Activated naive CD4-positive, alpha-beta T cell treated with anti-CD3 and anti-CD28 coated beads, Interleukin-2, amount 10 ng/mL, durations not matched to agents 7 days and 5 days (primary cell): ENCODE measurements at places on chromosomes 1 and 21.

GRCh38 chr1:177858332-177858821, 111.5 kb downstream of the SEC16B start:
- H3K27ac ChIP-seq = no peak overlapping the region
- no peaks in the 10 kb centered on the region for H3K4me1 ChIP-seq
- H3K4me3 ChIP-seq = no peak overlapping the region
- H3K27me3 ChIP-seq = no peaks in the 10 kb centered on the region

- H3K36me3 ChIP-seq = no peaks in the 10 kb centered on the region
- no peak for DNase-seq
- H3K27me3 ChIP-seq = peaks cover 36% of the 10 kb centered on the region
- no peak overlapping the region for H3K27ac ChIP-seq
- H3K4me1 ChIP-seq = peaks cover 19% of the 10 kb centered on the region
Observed at GRCh38 chr1:3910049-3910731, 10.1 kb upstream of the C1orf174 start.

DNA sequence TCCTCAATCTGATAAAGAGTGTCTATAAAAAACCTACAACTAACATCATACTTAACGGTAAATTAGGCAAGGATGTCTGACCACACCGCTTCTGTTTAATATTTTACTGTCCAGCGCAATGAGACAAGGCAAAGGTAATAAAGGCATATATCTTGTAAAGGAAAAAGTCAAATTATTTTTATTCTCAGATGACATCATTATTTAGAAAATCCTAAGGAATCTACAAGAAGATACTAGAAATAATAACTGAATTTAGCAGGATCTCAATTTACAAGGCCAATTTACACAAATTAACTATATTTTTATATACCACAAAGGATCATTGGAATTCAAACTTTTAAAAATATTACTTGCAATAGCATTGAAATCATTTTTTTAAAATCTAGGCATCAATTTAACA, 29.4 kb downstream of the GJA4 start:
- DNase-seq = no peak
- H3K27ac ChIP-seq = no peak overlapping the region
- H3K27me3 ChIP-seq = no peaks in the 10 kb centered on the region
- no peaks in the 10 kb centered on the region for H3K36me3 ChIP-seq
- H3K4me1 ChIP-seq = no peaks in the 10 kb centered on the region

DNA sequence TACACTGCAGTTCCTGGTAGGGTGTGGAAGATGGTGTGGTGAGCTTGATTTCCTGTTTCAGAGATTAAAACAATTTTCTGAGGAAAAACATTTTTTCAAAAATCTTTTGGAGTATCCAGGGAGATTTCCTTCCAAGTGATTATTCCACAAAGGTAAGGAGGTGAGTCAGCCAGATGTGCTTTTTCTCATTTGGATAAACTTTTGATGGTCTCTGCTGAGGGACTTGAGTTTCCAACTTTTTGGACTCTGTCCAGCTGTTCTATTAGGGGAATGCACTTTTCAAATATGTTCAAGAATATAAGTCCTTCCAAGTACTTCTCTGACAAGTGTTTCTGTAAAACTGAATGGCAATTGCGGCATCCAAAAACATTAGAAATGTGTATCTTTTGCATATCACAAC, 628.8 kb upstream of the ADAMTS5 start:
- no peaks in the 10 kb centered on the region for H3K36me3 ChIP-seq
- no peak overlapping the region for H3K27ac ChIP-seq
- DNase-seq = no peak
- H3K4me1 ChIP-seq = no peaks in the 10 kb centered on the region
- no peaks in the 10 kb centered on the region for H3K27me3 ChIP-seq

DNA sequence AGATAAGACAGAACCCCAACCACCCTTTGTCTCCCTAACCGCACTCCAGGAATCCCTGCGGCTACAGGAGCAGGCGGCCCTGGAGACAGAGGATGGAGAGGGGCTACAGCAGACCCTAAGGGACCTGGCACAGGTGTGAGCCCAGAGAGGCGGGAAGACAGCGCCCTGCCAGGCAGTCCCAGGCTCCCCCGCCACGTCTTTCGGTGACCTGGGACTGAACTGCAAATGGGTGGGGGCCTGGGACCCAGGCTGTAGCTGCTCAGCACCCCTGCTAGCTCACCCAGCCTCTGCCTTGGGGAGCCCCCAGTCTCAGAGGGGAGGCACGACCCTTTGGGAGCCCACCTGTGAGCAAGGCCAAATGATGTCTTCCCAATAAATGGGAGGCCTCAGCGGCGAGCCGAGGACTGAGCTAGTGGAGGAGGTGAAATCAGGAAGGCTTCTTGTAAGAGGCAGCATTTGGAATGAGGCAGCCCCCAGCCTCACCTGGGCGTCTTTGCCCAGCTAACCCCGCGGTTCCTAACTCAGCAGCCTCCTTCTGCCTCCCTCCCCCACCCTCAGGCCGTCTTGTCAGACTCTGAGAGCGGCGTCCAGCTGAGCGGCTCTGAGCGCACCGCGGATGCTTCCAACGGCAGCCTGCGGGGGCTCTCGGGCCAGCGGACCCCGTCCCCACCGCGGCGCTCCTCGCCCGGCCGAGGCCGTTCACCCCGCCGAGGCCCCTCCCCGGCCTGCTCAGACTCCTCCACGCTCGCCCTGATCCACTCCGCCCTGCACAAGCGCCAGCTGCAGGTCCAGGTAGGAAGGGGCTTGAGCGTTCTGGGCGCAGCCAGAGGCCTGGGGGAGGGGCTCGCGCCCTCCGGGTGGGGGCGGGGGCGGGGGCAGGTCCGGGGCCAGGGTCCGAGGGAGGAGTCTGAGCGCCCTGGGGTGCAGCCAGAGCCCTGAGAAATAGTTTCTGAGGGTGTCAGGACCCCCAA, 16.9 kb downstream of the CROCC start:
- H3K36me3 ChIP-seq = no peaks in the 10 kb centered on the region
- no peaks in the 10 kb centered on the region for H3K4me1 ChIP-seq
- no peaks in the 10 kb centered on the region for H3K27me3 ChIP-seq
- no peak overlapping the region for H3K27ac ChIP-seq

GRCh38 chr1:185483664-185484450, 166.8 kb upstream of the IVNS1ABP start:
- no peak overlapping the region for H3K27ac ChIP-seq
- no peaks in the 10 kb centered on the region for H3K4me1 ChIP-seq

GRCh38 chr1:14578156-14578555, 20.3 kb upstream of the KAZN start:
- DNase-seq = no peak
- no peak overlapping the region for H3K27ac ChIP-seq
- H3K4me3 ChIP-seq = no peak overlapping the region
- H3K4me1 ChIP-seq = no peaks in the 10 kb centered on the region

DNA sequence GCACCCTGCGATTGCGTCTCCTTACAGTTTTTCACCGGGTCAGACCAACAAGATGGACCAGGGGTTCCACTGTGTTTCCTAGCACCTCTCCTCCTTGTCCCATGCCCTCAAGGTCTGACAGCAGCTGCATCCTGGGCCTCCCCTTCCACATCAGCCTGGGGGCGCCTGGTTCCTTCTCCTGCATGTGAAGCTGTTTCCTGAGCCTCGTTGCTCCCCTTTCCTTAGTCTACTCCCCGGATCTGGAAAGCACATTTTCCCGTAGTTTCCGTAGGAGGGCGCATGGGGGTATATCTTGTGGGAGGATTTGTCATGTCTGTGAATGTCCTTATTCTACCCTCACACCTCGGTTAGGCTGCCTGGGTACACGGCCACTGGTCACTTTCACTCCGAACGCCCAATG, 6.1 kb downstream of the PRDM15 start:
- no peaks in the 10 kb centered on the region for H3K27me3 ChIP-seq
- no peak overlapping the region for H3K27ac ChIP-seq
- H3K36me3 ChIP-seq = peaks cover 2% of the 10 kb centered on the region
- peaks cover 17% of the 10 kb centered on the region for H3K4me1 ChIP-seq
- DNase-seq = no peak

- H3K27me3 ChIP-seq = peaks cover 5% of the 10 kb centered on the region
- peaks cover 14% of the 10 kb centered on the region for H3K4me1 ChIP-seq
- H3K4me3 ChIP-seq = no peak overlapping the region
- peaks cover 7% of the 10 kb centered on the region for H3K36me3 ChIP-seq
- DNase-seq = no peak
Observed at GRCh38 chr1:64996541-64997257, 30.4 kb upstream of the JAK1 start.

- no peak overlapping the region for H3K27ac ChIP-seq
- H3K4me1 ChIP-seq = no peaks in the 10 kb centered on the region
- no peak for DNase-seq
- no peaks in the 10 kb centered on the region for H3K36me3 ChIP-seq
- no peak overlapping the region for H3K4me3 ChIP-seq
Observed at GRCh38 chr1:64315402-64315801, 112.0 kb downstream of the UBE2U start.

DNA sequence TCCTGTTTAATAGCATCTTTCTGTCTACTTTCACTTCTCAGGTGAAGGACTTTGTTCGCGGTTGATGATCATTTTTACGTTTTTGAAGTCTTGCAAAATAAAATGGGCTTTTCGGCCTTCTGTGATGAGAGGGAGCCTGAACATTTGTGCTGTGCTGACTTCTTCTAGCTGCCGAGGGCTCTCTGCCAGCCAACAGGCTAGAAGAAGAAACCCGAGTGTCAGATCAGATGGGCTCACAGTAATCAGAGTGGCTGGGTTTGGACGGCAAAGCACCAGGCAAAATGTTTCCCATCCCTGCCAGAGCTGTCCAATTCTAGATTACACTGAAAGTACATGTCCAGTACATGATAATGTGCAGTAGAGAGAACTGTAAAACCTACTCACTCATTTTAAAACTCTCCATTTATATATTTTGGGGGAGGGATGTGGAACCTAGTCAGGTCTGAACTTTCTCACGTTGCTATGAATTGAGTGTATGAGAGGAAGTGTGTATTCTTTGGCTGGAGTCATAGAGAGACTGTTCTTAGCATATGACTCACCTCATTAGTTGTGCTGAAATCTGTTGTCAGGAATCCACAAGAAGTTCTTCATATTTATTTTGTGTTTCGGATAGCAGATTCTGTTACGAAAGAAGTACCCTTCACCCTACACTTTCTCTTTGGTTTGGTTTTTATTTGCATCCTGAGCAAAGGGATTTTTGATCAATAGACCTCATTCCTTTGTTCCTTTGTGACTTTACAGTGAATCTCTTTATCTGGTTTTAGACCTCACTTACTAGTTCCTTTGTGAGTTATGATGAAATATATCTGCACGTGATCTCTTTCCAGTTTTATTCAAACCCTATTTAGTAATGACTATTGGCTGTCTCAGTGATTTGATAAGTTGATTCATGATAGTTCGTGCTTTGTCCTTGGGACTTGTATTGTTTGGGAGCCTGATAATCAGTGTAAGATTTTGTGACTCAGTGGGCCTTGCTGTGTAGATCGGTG, 4.8 kb downstream of the ATP1A1 start:
- DNase-seq = peak; percentile 55
- H3K4me1 ChIP-seq = peaks cover 80% of the 10 kb centered on the region
- no peaks in the 10 kb centered on the region for H3K27me3 ChIP-seq
- H3K27ac ChIP-seq = peak overlapping the region; percentile 97
- H3K36me3 ChIP-seq = peaks cover 43% of the 10 kb centered on the region
- peak overlapping the region; percentile 93 for H3K4me3 ChIP-seq

DNA sequence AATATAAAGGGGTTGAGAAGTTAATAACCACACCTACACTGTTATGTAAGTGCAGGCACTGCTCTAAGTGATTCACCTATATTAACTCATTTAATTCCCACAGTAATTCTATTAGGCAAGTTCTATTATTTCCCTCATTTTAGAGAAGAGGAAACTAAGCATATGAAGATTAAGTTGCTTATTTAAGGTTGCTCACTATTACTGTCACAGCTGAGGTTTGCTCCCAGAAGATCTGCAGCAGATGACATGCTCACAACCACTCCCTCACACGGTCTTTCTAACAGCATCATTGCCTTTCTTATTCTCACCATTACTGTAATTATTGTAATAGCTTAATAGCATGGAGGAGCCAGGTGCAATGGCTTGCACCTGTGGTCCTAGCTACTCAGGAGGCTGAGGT, 196.4 kb upstream of the GREM2 start:
- DNase-seq = no peak
- H3K4me1 ChIP-seq = no peaks in the 10 kb centered on the region
- H3K27me3 ChIP-seq = peaks cover 3% of the 10 kb centered on the region
- H3K36me3 ChIP-seq = no peaks in the 10 kb centered on the region
- no peak overlapping the region for H3K27ac ChIP-seq

DNA sequence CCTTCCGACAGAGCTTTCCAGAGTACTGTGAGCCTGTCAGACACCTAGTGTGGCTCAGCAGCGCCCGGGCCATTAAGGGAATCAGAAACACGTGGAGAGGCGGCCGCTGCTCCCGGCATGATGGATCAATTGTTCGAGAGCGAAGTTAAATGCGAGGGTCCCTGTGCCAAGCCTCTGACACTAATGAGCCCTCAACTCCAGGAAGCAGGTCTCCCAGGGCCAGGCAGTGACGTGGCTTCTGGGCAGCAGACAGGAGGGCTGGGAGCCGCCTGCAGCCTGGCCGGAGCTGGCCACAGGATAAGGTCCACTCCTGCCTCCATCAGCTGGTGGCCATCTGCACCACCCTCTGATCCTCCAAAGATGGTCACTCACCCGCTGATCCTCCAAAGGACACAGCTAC, 67.5 kb upstream of the CLDN14 start:
- H3K4me3 ChIP-seq = no peak overlapping the region
- DNase-seq = no peak
- no peaks in the 10 kb centered on the region for H3K4me1 ChIP-seq
- no peaks in the 10 kb centered on the region for H3K36me3 ChIP-seq
- peaks cover 33% of the 10 kb centered on the region for H3K27me3 ChIP-seq

DNA sequence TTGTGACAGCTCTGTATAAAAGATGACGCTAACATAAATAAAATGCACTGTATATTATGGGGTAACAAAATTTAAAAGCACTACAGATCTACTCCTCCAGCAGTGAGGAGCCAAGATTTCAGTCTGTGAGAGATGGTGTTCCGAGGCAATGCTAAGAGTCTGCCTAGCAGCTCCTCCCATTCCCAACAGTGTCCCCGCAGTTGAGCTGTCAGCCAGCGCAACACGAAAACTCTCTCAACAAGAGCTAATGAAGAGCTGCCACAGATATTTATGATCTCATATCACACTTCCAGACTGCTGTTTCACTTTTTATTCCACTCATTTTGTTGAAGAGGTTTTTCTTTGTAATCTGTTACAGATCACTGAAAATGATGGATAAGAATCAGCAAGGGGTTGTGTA, 53.9 kb upstream of the ESRRG start:
- H3K27me3 ChIP-seq = no peaks in the 10 kb centered on the region
- no peaks in the 10 kb centered on the region for H3K4me1 ChIP-seq
- H3K36me3 ChIP-seq = no peaks in the 10 kb centered on the region
- no peak overlapping the region for H3K27ac ChIP-seq
- no peak overlapping the region for H3K4me3 ChIP-seq

DNA sequence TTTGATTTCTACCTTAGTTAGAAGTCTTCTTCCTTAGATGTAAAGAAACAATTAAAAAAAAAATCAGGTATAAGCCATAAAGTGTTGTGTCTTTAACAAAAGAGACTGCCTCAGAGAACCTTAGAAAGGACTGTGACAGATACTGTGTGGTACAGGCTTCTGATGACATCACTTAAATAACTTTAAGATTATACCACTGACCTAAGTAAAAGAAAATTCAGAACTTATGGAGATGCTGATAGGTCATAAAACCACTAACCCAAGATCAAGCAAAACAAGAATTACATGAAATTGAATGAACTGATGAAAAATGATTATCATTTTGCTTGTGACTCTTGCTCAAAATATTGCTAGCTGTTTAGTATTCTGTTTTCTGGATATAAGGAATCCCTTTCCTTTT, 220.8 kb downstream of the NRIP1 start:
- no peak overlapping the region for H3K27ac ChIP-seq
- H3K36me3 ChIP-seq = no peaks in the 10 kb centered on the region
- DNase-seq = no peak
- no peaks in the 10 kb centered on the region for H3K27me3 ChIP-seq
- H3K4me3 ChIP-seq = no peak overlapping the region
- no peaks in the 10 kb centered on the region for H3K4me1 ChIP-seq
